Activated naive CD8-positive, alpha-beta T cell treated with anti-CD3 and anti-CD28 coated beads, Interleukin-2, amount 50 U/mL, for 16 hours (primary cell): ENCODE measurements at places on chromosomes 2 and 18.

GRCh38 chr18:49854681-49855080, 41.3 kb upstream of the ACAA2 start:
- no peak for DNase-seq

DNA sequence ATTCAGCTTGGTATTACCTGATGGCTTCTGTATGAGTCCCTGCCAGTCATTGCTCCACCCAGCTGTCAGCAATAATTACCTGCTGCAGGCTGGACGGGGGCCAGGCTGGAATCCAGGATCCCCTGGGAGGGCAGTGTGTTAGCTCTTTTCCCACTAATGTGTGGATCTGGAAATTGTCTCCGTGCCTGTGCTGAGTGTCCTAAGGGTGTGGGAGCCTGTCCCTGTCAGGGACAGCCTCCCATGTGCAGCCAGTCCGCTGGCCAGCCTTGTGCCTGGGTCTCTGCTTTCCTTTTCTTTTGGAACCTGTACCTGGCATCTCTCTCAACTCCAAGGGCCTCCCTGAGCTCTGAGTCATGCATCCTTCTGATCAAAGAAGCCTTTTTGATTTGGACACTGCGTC, 107.2 kb upstream of the SPRED2 start:
- no peak for DNase-seq

DNA sequence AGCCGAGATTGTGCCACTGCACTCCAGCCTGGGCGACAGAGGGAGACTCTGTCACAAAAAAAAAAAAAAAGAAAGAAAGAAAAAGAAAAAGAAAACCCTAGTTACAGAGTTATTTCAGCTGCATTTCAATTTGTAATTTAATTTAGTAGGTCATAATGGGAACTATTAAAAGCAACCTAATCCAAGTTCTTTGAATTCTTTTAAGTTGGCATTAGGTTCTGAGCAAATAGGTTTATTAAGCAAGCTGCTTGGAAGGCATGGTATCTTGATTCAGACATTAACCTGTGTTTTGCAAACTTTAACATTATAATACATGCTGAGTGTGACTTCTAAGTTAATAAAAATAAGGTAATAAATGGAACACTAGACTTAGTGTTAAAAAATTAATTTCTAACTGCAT, 29.8 kb upstream of the COBLL1 start:
- DNase-seq = no peak

GRCh38 chr2:100188326-100188725, 45.9 kb upstream of the AFF3 start:
- no peak for DNase-seq

- DNase-seq = no peak
Measured at GRCh38 chr2:209391776-209392401, 32.0 kb upstream of the MAP2 start.

- no peak for DNase-seq
Measured at GRCh38 chr2:85995648-85996529, 107.1 kb upstream of the ST3GAL5 start.

GRCh38 chr18:2715990-2716389, 60.5 kb downstream of the SMCHD1 start:
- no peak for DNase-seq

- no peak for DNase-seq
Measured at GRCh38 chr2:183283209-183283608, 159.0 kb downstream of the NUP35 start.

DNA sequence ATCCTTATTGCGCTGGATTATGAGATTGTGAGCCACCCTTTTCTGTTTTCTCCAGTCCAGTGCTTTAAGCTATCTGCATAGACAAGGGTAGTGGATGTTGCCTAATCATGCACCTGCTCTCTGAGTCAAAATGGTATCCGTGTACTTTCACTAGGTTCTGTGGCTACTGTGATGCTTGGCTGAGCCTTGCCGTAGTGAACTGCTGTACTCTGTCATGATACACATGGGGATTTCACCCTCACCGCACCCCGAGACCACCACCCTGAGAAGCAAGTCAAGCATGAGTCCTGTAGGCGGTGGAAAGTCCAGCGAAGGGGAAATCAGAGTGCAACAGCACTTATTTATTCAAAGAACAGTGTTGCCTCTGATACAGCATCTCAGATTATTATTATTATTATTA, 55.0 kb downstream of the ARHGAP25 start:
- DNase-seq = no peak

- DNase-seq = no peak
Measured at GRCh38 chr2:170818752-170819470, 2.2 kb downstream of the GAD1 start.

DNA sequence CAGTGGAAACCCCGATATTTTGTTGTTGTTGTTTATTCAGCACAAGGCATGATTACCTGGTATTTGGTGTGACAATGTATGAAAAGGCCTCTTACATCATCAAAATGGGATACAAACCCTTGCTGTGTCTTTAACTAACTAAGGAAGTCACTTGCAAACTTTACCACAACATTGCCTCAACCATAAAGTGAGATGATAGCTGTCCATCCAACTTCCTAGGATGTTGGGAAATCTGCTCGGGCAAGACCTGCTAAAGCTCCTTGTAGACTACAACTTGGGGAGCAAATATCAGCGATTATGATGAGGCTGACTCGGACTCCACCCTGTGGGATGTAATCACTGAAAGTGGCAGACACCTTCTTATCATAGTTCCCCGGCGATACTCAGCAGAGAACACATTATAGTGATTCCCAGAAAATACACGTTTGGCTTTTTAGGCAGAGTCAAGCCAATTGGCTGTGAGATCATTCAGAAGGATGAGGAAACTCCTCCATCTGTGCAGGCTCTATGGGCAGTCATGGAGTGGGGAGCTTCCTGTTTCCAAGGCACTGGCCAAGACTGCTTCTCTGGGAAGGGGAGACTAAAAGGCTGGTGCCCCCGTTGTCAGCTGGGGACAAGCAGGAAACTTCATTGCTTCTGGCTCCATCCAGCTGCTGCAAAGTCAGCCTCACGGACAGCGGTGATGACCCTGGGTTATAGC, 289.0 kb downstream of the RNF144A start:
- no peak for DNase-seq

DNA sequence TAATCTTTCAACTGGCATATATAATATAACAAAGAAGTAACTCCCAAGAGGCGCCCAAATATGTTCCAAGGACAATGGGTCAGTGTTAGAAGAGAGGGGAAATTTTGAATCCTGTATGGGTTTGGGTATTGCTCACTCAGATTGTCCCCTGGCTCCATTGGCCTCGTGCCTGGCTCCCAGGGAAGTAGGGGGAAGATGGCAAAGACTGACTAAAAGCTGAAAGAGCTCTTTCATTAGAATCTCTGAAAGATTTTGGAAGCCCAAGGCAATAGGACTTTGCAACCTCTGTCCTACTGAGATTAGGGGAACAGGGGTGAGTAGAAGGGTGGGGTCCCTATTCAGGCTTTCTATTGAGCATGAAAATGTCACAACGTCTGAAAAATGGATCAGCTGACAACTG, 1272.8 kb upstream of the ZEB2 start:
- DNase-seq = no peak

DNA sequence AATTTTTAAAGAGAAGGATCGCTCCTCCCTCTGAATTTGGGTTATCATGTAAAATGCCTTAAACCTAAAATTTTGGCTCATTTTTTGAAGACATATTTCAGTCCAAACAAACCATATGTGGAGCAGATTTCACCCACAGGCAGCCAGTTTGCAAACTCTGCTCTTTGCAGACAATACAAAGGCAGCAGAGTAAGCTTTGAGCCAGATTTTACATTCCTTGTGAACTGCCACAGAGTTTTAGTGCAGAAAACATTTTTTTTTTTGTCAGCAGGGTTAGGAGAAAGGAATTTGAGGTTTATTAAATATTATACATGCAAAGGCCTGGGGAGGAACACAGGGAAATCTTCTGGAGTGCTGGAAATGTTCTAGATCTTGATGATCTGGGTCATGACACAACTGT, 171.9 kb upstream of the FN1 start:
- DNase-seq = no peak

DNA sequence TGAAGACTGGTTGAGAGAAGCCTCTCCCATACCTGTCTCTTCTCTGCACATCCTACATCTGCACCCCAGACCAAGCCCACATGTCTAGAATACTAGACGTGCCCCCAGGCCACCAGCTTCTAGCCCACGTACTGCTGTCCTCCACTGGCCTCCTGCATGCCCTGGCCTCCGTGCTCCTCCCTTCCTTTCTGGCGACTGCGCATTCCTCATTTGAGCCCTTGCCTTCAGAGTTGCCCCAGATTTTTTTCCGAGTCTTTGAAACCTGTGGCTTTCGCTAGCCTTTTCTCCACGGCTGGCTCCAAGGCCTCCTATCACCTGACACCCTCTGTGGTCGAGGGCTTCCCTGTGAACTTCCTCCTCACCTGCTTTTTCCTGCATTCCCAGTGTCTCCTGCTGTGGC, 11.2 kb downstream of the RNF144A start:
- DNase-seq = no peak

DNA sequence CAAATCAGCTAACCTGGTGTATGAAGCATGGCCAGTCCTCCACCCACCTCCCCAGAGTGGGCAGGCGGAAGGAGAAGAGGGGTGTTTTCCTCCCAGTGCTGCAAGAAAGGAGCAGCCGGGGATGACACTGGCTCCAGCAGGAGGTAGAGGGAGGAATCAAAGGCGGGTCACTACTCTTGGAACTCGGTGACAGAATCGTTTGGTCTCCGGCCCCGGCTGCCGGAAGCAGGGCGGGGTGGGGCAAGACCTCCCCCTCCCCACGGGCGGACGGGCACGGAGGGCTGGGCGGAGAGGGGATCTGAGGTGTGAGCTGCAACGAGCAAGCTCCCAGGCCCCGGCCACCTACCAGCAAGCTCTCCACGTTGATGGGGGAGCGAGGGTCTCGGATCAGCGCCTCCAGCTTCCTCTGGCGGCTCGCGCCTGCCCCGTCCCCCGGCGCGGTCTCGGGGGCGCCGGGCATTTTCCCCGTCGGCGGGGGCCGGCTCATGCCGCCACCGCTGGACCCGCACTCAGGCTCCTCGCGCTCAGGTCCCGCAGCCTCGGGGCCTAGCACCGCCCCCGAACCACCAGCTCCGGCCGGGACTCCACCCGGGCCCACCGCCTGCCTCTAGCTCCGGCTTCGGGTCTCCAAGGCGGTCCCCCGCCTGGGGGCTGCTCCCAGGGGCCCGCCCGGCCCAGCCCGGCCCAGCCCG, 640 bp downstream of the ROCK2 start:
- DNase-seq = peak; percentile 6

DNA sequence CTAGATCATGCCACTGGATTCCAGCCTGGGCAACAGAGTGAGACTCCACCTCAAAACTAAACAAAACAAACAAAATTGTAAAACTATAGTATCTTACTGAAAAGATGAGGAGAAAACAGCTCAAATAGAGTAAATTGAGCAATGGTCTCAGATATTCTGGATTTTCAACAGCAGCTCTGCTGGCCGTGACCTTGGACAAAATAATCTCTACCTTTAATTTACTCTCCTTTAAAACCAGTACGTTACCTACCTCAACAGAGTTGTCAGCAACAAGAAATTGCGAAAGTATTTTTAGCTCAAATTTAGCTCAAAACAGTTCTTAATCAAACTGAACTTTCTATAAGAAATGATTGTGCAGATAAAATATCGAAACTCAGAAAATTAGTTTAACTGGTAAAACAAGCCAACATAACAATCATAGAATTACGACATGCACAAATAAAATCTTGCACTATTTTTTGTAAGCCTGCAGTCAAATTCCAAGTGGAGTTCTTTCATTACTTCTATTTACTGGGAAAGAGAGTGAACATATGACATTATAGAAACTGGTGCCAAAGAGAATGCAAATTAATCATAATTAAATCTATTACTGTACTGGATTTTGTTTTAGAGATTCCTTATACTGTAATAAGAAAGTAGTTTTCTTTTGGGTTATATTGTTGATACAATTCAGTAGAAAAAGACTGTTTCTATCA, 40.8 kb downstream of the TRIP12 start:
- no peak for DNase-seq

GRCh38 chr2:238103465-238104225, 3.5 kb downstream of the ESPNL start:
- no peak for DNase-seq

DNA sequence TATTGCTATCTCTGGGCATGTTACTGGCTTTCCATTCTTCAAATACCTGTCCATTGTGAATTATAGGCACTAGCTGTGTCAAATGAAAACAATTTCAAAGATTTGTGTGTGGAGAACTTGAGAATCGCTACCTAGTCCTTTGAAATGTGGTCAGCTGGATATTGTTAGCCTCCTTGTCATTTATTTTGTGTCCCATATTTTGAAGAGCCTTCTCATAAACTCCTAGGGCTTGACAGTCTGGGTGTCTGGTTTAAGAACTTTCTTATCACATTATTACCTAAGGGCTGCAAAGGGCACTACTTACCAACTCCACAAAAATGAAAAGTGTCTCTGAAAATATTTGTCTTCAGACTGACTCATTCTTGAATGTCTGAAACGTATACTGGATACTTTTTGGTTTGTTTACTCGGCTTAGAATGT, 50.2 kb downstream of the COL4A3 start:
- DNase-seq = no peak

DNA sequence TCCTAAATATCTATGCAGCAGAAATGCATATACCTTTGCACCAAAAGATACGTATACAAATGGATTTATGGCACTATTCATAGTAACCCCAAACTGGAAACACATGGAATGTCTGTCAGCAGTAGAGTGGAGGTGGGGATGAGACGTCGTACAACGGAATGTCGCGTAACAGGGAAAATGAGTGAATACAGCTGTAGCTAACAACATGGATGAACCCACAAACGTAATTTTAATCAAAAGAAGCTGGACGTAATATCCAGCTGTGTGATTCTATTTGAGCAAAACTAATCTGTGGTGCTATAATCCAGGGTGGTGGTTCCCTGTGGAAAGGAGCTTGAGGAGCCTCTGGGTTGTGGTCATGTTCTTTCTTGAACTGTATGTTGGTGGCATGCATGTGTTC, 89.9 kb downstream of the MTA3 start:
- no peak for DNase-seq

DNA sequence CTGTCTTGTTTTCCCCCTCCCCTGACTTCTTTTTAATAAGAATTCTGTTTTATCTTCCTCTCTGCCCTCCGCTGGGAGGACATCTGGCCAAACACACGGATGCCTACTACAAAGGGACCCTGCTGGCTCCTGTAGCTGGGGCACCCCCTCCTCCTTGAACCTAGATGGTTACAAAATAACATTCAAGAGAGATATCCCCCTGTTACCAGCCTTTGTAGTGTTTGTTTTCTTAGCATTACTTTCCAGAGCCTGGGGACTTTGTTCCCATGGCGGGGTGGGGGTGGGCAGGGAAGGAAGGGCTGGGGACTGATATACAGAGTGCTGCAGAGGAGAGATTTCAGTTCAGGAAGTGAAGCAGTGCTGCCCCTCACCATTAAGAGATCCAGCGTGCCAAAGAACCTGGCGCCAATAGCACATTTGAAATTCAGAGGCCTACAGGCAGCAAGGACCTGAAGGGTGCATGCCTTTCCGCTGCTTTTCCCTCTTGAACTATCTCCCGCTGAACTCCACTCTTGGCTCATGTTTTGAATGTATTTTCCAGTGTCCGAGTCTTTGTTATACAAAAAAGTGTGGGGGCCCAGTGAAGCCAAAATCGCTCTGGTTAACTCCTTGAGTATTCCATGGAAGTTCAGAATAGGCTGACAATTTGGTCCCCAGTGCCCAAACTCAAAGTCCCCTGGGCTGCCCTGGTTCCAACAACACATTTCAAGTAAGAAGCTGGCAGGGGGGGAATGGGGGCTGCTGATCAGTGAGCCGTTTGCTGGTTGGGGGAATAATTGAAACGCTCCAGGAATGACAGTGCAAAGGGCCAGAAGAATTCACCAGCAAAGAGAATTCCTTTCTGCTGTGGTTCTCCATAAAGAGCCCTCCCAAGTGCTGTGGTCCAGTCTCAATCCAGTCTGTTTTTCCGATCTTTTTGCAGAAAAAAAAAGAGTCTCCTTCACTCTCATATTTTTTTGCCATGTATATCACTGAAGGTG, 94.8 kb upstream of the THOC1 start:
- no peak for DNase-seq
